ENCODE measurements at places on chromosomes 1 and 21.

GRCh38 chr1:4664606-4665005 is 10.2 kb downstream of the AJAP1 start:
- DNase-seq, result no peak

GRCh38 chr1:60969971-60970509 is 112.3 kb upstream of the NFIA start:
- DNase-seq, result peak; percentile 46

DNA sequence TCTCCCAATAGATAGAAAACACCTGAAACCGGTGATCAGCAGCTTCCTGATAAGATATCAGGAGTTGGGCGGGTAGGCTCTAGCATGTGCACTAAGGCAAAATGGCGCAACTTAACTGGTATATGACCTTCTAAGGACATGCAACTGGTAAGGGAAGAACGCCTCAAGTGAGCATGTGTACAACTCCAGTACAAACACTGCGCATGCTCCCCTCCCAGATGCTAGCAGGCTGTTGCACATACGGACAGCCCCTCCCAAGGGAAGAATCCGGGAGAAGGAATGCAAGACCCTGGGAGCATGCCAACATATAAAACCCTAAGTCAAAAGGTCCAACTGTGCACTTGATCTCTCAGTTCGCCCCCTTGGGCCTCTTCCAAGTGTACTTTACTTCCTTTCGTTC is 110.8 kb downstream of the TSEN15 start:
- no peak for DNase-seq

GRCh38 chr1:21517161-21517589 is 8.0 kb downstream of the ALPL start:
- no peak for DNase-seq

- no peak for DNase-seq
Observed at GRCh38 chr1:91697416-91697815, 188.5 kb downstream of the TGFBR3 start.

DNA sequence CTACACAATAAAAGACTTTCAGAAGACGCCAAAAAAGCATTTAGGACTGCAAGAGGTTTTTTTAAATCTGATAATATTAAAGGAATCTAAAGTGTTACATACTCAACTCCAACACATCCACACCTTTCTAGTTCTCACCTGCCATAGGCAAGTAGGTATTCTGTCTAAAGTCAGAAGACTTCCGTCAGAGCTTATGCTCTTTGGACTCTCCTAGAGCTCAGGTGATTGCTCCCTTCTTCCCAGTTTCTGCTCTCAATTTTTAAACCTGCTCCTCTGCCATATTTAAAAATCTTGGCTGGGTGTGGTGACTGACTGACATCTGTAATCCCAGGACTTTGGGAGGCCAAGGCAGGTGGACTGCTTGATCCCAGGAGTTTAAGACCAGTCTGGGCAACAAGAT is 16.6 kb downstream of the EVI5 start:
- no peak for DNase-seq

GRCh38 chr21:46017148-46017547 is 35.6 kb downstream of the COL6A1 start:
- DNase-seq, result no peak

DNA sequence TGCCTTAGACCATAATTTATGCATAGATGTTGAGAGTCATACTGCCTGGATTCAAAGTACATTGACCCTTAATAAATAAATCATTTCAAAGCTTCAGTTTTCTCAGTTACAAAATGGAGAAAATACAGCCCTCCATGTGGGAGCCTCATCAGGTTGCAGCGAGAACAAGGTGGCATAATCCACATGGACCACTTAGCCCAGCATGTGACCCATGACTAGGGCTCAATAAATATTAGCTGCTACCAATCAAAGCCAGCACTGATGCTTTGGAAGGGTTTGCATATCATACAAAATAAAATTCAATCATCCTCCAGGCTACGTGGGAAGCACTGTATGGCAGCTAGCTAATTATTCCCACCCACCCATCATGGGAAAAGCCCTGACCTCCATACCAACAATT is 33.5 kb upstream of the RGS7 start:
- DNase-seq, result no peak

DNA sequence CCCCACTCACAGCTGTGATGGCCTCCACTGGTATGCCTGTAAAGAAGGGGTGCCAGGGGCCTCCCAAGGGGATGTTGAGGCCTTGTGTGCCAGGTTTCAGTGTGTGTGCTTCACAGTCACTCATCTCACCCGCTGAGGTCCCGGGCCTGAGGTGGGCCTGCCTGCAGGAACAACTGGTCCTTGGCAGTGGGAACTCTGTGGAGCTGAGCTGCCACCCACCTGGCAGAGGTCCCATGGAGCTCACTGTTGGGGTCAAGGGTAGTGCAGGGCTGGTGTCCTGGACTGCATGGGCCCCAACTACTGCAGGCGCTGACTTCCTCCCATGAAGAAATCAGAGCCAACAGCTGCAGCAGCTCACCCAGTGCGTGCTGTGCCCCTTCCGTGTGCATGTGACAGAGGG is 17.3 kb upstream of the ZNF678 start:
- DNase-seq, result no peak

DNA sequence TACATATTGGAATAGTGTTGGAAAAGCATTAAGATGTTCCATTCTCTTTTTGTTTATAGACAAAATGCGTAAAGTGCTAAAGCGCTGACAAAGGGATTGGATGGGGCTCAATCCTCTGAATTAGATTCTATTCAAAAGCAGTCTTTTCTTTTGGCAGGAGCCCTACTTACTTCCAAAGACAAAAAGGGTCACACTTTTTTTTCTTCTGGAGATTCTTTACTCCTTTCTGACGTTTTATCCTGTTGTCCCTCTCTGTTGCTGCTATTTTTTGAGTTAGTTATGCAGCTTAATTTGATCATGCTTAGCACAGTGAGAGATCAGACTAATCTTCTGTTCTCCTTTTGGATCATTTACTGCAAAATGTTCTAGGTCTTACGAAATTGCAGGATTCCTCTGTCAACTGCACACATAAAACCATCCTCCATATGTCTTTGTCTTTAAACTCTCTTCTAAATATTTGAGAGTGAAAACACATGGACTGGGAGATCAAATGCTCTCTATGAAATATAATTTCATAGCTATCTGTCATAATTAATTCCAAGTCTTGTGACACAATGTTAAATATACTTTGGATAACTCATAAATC is 656.4 kb upstream of the ADGRL2 start:
- DNase-seq, result no peak

DNA sequence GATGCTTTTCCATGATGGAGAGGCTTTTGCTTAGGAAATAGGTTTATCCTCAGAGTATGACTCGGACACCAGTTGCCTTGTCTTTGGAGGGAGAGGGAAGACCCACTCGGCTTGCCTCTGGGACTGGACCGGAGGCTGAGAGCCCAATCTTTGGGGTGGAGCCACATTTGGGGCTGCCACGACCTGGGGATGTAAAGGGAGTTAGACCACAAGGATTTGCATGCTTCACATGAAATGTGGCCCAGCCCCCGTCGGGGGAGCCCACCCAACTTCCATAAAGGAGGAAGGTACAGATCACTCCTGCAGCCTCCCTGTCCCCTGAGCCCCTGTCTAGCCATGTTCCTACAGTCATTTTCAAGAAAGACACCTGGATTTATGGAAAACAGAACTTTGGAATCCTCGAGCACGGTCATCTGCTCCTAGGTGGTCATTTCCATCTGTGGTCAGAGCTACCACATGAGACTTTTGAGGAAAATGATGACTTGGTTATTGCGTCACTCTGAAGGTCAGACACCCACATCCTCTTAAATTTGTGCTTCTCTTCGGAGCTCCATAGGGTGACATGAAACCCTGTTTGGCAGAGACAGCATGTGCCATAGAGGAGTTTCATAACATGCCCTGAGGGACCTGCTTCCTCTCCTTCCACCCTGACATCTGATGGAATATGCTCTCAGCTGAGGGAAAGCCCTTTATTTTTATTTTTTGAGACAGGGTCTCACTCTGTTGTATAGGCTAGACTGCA is 99.4 kb upstream of the SLC45A1 start:
- no peak for DNase-seq

DNA sequence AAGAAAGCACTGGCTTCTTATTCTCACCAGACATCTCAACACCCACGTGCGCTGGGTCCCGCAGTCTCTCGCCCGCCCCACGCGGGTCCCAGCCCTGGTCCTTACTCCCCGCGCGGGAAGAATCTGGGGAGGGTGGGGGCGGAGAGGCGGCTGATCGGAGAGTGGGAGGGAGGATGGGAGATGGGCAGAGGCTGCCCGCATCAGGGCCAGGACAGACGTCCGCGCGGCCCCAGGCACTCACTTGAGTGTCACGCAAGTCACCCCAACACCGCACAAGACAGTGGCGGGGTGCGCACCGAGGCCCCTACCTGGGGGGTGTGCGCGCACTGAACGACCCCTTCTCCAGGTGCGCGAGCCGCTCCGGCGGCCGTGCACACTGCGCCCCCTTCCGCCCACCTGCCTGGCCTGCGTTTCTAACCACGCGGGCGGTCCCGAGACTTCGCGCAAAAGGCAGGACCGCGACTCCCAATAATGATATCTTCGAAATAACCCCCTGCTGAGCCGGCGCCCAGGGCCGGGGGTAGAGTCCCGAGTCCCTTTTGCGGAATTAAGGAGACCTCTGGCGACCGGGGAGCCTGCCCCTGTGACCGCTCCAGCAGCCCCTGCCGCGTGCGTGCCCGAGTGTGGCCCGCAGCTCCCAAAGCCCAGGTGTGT is 6.0 kb upstream of the SIM2 start:
- no peak for DNase-seq

GRCh38 chr1:220322570-220322969 is 50.3 kb upstream of the RAB3GAP2 start:
- DNase-seq, result no peak

DNA sequence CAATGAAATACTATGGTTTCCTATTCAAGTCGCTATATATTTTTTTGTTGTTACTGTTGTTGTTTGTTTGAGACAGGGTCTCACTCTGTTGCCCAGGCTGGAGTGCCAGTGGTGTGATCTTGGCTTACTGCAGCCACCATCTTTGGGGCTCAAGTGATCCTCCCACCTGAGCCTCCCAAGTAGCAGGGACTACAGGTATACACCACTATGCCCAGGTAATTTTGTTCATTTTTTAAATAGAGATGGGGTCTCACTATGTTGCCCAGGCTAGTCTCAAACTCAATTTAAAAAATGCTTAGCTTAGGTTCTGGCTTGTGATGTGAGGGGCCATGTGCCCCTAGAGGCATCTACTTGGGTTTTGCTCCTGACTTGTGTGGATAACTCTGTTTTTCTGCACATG is 9.8 kb downstream of the RABIF start:
- no peak for DNase-seq

- DNase-seq, result no peak
Observed at GRCh38 chr1:167128261-167129227, 34.7 kb downstream of the STYXL2 start.

- DNase-seq, result no peak
Observed at GRCh38 chr1:10216090-10216749, 5.8 kb downstream of the KIF1B start.

DNA sequence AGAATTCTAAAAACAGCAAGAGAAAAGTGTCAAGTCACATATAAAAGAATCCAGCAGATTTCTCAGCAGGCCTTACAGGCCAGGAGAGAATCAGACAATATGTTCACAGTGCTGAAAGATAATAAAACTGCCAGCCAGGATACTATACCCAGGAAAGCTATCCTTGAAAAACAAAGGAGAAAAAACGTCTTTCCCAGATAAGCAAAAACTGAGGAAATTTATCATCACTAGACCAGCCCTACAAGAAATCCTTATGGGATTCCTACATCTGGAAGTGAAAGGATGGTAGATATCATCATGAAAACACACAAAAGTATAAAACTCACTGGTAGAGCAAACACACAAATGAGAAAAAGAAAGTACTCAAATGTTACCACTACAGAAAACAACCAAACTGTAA is 25.2 kb upstream of the UTS2 start:
- DNase-seq, result no peak

DNA sequence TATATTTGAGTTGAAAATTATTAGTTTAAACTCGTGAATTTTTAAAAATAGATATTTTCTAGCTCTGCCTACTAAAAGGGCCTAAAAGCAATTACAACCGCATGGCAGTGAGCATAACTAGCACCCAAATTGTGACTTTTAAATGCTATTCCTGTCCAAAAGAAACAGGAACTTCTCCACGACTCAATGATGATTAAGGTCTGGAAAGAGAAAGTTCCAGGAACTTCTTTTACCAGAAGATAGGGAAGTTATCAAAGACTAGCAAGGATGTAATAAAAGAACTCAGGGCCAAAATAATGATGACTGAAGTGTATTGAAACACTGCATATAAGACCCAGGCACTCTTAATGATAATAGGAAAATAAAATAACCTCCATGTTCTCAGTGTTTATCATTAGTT is 313.0 kb downstream of the PLPP3 start:
- no peak for DNase-seq

DNA sequence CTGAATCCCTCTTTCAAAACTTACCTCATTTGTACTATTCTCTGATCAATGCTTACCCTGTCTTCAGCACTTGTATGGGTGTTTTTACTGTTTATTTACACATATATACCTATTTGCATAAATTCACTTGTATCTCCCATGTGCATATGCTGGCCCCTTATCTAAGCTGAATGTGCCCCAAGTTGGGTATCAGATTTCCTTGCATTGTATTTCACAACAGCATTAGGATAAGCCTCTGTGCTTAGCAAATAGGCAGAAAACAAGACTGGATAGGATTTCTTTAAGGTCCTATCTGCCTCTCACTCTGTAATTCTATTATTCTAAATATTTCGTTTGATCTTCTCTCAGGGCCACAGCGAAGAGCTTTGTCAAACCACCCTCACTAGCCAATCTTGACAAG is 45.9 kb upstream of the IPO9 start:
- DNase-seq, result no peak

All from AG08395 (cell line).